ENCODE measurements at places on chromosomes 6 and 20. TPM values are rescaled to one million over a fixed set of nuclear protein-coding genes. Genes with fewer than 3 reads are reported as not detected.
A peak's percentile ranks its signal among the peaks of the same experiment; 100 is the strongest.

GRCh38 chr6:128919412-128920180, 36.7 kb downstream of the LAMA2 start:
- no peak for DNase-seq
- no peaks in the 10 kb centered on the region for H3K4me1 ChIP-seq
- no peak overlapping the region for H3K4me3 ChIP-seq
- H3K36me3 ChIP-seq: no peaks in the 10 kb centered on the region
- H3K27ac ChIP-seq: no peak overlapping the region

DNA sequence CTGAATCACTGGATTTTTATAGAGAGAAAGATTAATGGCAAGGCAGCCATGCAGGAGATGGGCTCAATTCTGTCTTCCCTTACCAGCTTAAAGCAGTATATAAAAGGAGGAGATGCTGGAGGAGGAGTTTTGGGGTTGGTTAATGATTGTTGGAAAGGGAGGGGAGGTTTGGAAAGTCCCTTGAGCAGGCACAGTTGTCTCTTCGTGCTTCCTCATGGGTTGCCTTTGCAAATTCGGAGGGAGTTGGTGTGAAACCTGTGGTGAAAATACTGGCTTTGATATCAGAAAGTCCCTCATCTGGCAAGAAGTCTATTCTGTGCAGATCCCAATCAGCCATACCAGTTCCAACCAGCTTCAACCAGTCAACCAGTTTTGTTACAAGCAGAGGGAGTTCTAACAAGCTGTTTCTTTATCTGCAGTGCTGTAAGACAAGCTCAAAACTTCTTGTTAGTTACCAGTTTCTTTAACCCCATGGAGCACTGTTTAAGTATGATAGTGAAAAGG, 107.0 kb downstream of the HIVEP1 start:
- peak overlapping the region; percentile 42 for H3K27ac ChIP-seq
- peaks cover 34% of the 10 kb centered on the region for H3K4me1 ChIP-seq
- H3K36me3 ChIP-seq: peaks cover 51% of the 10 kb centered on the region
- no peaks in the 10 kb centered on the region for H3K27me3 ChIP-seq
- H3K4me3 ChIP-seq: no peak overlapping the region

DNA sequence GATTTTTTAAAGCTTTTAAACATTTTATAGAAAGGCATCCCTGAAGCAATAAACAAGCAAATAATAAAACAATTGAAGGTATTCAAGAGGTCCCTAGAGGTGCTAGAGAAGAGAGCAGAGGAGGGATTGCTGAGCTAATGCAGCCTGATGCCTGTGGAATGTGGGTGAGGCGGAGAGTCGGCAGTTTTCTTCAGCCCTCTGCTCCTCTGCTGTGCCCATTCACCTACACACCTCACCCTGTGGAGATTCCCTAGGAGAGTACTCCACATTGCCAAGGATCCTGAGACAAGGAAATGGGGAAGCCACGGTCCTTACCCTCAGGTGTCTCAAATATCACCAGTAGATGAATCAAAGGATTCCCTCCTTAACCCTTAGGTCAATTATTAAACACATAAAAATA, 199.8 kb upstream of the POU3F2 start:
- H3K4me3 ChIP-seq: no peak overlapping the region
- no peaks in the 10 kb centered on the region for H3K4me1 ChIP-seq
- H3K27me3 ChIP-seq: no peaks in the 10 kb centered on the region
- DNase-seq: no peak
- H3K36me3 ChIP-seq: no peaks in the 10 kb centered on the region

DNA sequence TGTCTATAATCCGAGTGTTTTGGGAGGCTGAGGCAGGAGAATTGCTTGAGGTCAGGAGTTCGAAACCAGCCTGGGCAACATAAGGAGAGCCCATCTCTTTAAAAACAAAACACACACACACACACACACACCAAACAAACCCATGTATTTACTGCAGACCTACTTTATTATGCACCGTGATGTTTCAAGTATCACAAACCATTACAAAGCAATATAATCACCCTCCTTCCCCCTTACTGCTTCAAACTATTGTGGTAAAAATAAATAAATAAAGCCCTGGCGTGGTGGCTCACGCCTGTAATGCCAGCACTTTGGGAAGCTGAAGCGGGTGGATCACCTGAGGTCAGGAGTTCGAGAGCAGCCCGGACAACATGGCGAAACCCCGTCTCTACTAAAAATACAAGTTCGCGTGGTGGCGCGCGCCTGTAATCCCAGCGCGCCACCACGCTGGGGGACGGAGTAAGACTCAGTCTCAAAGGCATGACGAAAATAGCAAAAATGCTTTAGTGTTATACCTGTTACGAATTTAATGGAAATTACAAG, 1.5 kb downstream of the TBCC start:
- H3K36me3 ChIP-seq: peaks cover 19% of the 10 kb centered on the region
- peak overlapping the region; percentile 96 for H3K4me3 ChIP-seq
- no peak for DNase-seq
- no peaks in the 10 kb centered on the region for H3K27me3 ChIP-seq
- H3K27ac ChIP-seq: peak overlapping the region; percentile 100

DNA sequence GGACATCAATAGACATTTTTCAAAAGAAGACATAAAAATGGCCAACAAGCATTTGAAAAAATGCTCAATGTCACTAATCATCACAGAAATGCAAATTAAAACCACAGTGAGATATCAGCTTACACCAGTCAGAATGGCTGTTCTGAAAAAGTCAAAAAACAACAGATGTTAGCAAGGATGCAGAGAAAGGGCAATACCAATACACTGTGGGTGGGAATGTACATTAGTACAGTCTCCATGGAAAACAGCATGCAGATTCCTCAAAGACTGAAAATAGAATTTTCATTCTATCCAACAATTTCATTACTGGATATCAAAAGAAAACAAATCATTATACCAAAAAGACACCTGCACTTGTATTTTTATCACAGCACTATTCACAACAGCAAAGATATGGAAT, 85.3 kb downstream of the DCDC2 start:
- peaks cover 7% of the 10 kb centered on the region for H3K27me3 ChIP-seq
- H3K36me3 ChIP-seq: no peaks in the 10 kb centered on the region
- H3K27ac ChIP-seq: no peak overlapping the region

- no peak overlapping the region for H3K4me3 ChIP-seq
- no peaks in the 10 kb centered on the region for H3K4me1 ChIP-seq
- no peak overlapping the region for H3K27ac ChIP-seq
- DNase-seq: no peak
These were observed 202.4 kb downstream of the MOXD1 start for GRCh38 chr6:132198896-132199295.

Gene SCGN
- total RNA-seq: not detected

Gene SCRT2
- total RNA-seq: not detected

Gene SLPI
- 0.45 TPM for total RNA-seq

Gene EFCAB8
- total RNA-seq: 0.55 TPM

- H3K27ac ChIP-seq: peak overlapping the region; percentile 69
- H3K4me1 ChIP-seq: peaks cover 55% of the 10 kb centered on the region
- peaks cover 42% of the 10 kb centered on the region for H3K36me3 ChIP-seq
- no peaks in the 10 kb centered on the region for H3K27me3 ChIP-seq
- H3K4me3 ChIP-seq: no peak overlapping the region
- DNase-seq: no peak
These were observed 107.0 kb downstream of the HUS1B start for GRCh38 chr6:549906-550305.

DNA sequence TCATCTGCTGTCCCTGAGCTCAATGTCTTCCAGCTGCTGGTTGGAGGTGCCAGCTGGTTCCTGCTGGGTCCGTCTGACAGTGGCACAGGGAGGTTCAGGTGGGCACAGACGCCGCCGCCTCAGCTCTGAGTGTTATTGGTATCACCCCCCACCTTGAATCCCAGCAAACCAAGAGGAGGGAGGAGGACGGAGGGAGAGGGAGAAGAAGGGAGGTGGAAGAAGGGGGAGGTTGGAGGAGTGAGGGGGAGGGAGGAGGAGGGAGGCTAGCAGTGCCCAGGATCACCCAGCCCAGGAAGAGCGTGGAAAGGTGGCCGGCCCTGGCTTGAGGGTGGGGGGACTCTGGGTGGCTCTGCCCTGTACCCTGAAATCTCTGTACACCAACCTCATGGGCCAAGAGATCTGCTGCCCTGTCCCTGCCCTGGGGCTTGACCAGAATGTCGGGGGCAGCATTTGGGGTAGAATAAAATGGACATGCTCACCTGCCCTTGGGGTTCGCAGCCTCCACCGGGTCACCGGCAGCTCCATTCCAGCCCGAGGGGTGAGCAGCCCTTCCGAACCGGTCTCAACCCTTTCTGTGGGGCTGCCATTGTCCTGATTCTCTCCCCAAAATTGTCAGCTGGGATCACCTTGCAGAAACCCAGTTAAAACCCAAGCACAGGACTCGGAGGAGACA, 17.1 kb downstream of the NTSR1 start:
- H3K27me3 ChIP-seq: peaks cover 64% of the 10 kb centered on the region
- H3K27ac ChIP-seq: no peak overlapping the region

GRCh38 chr6:20029979-20030378, 182.3 kb downstream of the MBOAT1 start:
- H3K4me1 ChIP-seq: no peaks in the 10 kb centered on the region
- no peak for DNase-seq
- no peaks in the 10 kb centered on the region for H3K36me3 ChIP-seq

DNA sequence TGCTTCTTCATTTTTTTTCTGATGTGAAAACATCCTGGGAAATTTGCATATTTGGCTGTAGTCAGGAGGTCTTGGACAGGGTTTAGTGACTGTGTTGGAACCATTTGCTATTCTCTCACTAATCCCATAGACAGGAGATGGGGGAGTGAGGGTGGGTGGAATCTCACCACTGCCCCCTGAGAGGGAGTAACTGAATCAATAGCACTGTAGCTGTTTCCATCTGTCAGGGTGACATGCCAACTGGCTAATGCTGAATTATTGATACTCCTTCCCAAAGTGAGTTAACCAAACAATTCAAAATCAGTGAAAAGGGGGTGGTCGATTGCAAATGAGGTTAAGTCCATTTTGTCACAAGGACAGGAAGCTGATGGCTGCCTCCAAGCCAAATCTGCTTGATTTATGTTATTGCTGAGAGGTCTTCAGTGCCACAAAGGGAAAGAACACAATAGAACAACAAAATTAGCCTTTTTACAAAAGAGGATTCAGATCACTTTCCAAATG, 55.1 kb upstream of the B3GAT2 start:
- no peaks in the 10 kb centered on the region for H3K36me3 ChIP-seq
- no peak overlapping the region for H3K27ac ChIP-seq
- peaks cover 6% of the 10 kb centered on the region for H3K27me3 ChIP-seq
- no peak for DNase-seq
- no peaks in the 10 kb centered on the region for H3K4me1 ChIP-seq
- no peak overlapping the region for H3K4me3 ChIP-seq

DNA sequence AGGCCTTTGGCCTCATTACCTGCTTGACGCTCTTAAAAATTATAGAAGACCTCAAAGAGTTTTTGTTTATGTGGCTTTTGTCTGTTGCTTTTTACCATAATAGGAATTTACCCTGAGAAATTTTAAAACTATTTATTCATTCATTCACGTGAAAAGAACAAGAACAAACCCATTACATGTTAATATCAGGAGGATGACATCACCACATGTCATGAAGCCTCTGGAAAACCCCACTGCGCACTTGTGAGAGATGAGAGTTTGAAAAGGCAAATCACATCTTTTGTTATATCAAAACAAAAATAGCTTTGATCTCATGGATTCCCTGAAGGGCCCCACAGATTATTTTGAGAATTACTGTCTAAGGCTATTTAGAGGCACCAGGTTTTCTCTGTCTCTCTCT, 61.3 kb upstream of the EYA2 start:
- no peak overlapping the region for H3K27ac ChIP-seq
- no peaks in the 10 kb centered on the region for H3K36me3 ChIP-seq
- H3K4me1 ChIP-seq: no peaks in the 10 kb centered on the region
- H3K4me3 ChIP-seq: no peak overlapping the region
- DNase-seq: no peak
- H3K27me3 ChIP-seq: peaks cover 19% of the 10 kb centered on the region

Data from activated CD4-positive, alpha-beta memory T cell treated with anti-CD3 and anti-CD28 coated beads, Interleukin-2, amount 10 ng/mL, durations not matched to agents 7 days and 5 days (primary cell).